ENCODE measurements at places on chromosomes 11 and 22.

DNA sequence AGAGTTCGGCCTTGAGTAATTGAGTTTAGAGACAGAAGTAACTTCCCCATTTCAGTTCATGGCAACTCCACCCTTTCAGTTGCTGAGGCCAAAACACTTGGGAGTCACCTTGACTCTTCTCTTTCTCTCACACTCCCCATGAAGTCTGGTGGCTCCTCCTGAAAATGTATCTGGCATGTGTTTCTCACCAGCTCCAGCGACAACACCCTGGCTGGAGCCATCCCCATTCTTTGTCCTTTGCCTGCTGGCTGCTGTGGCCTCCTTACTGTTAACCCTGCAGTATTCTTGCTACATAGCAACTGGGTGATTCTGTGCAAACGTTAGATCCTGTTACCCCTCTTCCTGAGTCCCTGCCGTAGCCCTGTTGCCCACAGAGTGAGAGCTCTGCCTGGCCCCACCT lies 23.8 kb downstream of the SLC6A5 start:
- no peak for DNase-seq

DNA sequence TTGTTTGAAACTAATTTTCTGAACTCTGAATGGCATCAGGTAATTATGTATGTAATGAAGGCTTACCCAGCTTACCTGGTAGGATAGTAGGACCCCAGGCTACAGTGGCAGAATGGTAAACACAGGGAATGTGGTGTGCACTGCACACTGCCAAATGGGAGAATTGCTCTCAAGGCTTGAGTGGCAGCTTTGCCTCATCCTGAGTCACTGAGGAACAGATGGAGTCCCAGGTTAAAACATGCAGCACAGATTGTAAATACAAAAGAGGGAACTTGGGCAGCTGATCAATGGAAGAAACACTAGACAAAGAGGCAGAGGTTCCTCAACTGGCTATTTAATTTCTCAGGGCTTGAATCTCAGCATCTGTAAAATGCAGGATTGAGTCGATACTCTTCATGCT lies 24.4 kb downstream of the GPR83 start:
- no peak for DNase-seq

DNA sequence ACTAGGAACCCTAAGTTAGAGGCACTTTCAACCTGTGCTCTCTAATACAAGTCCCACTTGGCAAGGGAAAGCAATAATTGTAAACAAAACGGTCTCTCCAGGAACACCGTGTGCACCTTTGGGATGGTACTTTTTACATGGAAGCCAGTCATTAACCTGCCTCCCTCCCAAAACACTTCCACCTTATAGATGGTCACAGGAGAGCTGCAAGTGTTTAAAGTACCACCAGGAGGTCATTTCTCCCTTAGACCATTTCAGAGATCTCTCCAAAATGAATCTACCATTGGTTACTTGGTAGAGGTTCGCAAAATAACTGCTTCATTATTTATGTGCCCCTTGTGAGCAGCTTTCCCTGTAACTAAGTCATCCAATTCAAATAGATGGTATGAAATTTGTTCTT lies 375.3 kb downstream of the DYNC2H1 start:
- DNase-seq = no peak

DNA sequence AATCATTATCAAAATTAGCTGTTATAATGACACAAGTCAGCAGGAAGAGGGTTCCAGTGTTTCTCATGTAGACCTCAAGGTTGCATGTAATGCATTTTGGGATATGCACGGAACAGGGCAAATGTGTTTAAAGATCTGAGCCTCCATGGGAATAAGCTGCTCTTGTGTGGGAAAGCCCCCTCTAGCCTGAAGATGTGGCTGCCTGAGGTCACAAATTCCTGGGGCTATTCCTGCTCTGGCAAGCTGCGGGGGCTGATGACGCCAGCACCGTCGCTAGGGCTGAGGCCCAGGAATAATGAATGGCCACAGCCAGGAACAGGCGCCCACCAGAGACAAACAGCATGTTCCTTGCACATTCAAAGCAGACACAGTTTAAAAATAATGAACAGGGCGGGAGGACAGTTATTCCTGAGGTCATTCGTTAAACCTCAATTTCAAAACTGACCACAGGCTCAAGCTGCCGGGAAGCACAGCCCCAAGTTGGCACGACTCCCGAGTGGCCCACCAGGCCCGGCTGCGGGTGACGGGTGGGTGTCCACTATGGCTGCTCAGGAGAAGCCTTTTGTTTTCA lies 11.7 kb downstream of the OSBPL5 start:
- DNase-seq = no peak

DNA sequence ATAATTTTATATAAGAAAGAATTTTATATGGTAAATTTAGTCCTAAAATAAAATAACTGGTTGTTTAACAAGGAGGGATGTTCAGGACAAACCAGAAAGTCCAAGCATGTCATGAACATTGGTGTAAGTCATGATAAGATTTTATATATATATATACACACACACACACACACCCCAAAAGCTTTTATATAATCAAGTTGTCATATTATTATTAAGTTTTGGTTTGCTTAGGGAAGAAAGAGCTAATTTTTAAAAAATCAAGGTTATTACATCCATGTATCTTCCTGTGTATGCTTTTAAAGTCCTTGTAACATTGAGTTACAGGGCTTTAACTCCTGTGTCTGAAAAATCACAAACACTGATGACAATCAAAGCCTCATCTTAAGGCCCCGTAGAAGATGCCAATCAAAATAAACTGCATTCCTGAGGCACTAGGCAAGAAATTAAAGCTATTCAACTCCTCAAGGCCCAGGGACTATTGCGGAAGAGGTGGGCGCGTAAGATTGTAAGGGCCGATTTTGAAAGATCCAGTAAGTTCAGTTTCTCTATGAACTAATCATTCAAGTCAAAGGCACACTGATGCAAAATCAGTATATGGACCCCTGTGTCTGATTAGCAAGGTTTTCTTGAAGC lies 16.8 kb downstream of the APOL6 start:
- no peak for DNase-seq

- no peak for DNase-seq
Observed at GRCh38 chr11:2587132-2587930, 112.5 kb downstream of the KCNQ1OT1 start.

DNA sequence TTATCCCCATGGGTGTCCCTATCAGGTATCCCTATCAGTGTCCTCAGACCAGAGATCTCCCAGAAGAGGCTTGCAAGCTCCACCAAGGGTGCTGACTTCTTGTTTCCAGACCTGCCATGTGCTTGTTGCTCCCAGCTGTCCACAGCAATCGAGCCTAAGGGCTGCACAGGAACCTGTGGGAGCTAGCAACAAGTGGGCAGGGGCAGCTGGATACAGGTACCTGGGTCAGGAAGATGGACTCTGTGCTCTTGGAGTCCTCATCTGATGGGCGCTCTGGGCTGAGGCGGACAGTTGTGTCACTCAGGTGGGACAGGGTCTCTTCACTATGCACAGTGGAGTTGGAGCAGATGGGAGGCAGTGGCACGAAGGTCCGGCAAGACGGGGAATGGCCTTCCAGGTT lies 99.2 kb downstream of the RNF169 start:
- no peak for DNase-seq

- no peak for DNase-seq
Observed at GRCh38 chr11:102729849-102730815, 5.4 kb upstream of the MMP8 start.

DNA sequence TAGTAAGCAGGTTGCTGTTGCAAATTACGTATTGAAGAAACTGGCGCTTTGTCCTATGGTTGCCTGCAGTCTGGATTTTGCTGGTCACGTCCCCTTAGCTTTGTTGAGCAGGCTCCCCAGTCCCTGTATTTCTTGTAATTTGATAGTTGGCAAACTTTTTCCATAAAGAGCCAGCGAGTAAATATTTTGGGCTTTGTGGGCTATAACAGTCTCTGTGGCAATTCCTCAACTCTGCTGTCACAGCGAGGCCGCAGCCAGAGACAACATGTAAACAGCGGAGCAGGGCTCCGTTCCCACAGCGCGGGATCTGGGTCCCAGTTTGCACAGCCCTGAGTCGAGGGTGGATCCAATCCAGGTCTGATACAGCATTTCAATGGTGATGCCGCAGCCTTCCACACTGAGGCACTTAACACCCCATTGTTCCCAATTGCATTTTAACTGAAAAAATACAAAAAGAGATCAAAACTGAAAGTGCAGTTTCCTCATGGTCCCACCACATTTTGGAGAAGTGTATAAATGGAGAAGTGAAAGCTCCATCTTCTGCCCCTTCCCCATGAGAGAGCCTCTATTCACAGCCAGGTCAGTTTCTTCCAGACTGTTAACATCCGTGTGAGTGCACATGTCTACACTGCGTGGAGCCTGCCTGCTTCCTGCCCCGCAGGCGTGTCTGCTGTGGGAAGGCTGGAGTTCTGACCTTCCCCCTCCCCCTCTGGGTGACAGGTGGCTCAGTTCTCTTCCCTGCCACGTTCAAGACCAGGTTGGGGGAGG lies 89.1 kb downstream of the RPS6KA4 start:
- DNase-seq = no peak

Measured in activated CD4-positive, alpha-beta T cell treated with anti-CD3 and anti-CD28 coated beads, Interleukin-2, amount 50 U/mL, for 24 hours (primary cell).